Activated CD4-positive, alpha-beta T cell treated with anti-CD3 and anti-CD28 coated beads, Interleukin-2, amount 50 U/mL, for 24 hours (primary cell): ENCODE measurements at places on chromosomes 5 and 9.

- DNase-seq, result no peak
Measured at GRCh38 chr5:7770436-7770835, 80.5 kb downstream of the CFAP90 start.

GRCh38 chr5:76960004-76960625 lies 7.3 kb downstream of the CRHBP start:
- DNase-seq, result no peak

GRCh38 chr5:65126542-65127069 lies 355.1 kb downstream of the ADAMTS6 start:
- DNase-seq, result no peak

DNA sequence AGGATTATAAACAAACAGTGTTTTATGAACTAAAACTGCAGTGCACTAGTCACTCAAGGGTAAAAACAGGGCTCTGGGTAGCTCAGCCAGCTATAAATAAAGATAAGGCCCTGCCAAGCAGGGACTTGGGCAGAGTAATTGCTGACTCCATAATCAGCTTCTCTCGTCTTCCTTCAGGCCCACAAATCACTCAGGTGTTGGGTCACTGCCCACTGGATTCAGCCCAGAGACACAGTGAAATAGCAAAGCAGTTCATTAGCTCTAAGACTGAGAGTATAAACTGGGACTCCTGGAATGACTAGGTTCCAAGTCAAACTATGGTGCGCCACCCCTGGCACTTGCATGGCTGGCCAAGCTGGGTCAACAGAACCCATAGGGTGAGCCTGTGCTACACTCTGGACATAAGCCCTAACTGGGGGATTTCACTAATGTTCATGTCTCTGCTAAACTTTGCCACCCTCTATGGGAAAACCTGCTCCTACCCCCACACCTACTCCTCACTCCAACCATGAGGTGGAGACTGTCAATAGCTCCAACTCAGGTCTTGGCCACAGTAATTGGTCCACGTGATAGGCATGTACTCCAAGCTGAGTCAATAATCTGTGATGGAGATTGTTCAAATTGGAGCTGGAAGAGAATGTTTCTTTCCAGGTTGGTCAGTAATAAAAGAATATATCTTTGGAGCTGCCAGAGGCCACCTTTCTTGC lies 158.5 kb downstream of the SLIT3 start:
- no peak for DNase-seq

DNA sequence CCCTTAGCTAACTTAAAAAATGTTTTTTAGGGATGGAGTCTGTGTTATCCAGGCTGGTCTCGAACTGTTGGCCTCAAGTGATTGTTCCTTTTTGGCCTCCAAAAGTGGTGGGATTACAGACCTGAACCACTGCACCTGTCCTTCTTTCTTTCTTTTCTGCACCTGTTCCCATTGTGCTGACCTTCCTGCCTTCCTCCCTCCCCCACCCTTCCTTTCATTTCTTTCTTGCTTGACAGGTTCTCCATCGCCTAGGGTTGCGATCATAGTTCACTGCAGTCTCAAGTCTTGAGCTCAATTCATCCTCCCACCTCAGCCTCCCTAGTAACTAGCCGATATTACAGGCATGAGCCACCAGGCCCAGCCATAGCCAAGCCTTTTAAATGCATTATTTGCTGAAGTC lies 20.6 kb downstream of the JMY start:
- no peak for DNase-seq

DNA sequence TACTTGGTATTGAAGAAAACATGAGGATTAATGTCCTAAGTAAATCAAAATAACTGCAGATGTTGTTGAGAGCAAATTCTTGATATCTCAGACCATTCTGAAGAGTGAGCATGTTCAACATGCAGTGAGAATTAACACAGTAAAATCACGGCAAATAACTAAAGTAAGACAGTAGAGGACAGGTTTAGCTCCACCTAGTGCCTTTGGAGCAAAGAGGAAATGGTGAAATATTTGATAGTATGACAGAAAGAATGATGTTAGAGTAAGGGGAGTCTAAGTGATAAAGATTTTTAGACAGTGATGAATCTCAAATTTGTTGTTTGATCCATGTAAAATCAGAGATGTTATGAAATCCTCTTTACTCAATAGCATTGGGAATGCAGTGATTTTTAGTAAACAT lies 424.2 kb downstream of the TMEM161B start:
- DNase-seq, result no peak

- no peak for DNase-seq
Measured at GRCh38 chr9:92983984-92984589, 36.8 kb downstream of the FGD3 start.

DNA sequence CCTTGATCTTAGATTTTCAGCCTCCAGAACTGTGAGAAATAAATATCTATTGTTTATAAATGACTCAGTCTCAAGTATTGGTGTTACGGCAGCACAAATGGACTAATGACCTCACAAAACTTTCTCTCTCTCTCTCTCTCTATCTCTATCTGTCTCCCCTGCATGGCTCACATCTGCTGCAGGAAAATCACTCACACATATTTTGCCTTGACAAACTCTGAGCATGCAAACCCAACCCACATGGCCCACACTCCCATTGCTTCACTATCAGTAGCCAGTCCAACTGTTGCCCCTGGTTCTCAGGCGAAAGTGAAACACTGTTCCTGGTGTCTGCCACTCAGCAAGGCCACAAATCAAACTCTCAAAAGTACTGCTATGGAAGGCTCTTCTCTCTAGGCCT lies 66.4 kb upstream of the PIK3R1 start:
- no peak for DNase-seq

- DNase-seq, result no peak
Measured at GRCh38 chr5:126531543-126532120, 63.4 kb downstream of the ALDH7A1 start.

DNA sequence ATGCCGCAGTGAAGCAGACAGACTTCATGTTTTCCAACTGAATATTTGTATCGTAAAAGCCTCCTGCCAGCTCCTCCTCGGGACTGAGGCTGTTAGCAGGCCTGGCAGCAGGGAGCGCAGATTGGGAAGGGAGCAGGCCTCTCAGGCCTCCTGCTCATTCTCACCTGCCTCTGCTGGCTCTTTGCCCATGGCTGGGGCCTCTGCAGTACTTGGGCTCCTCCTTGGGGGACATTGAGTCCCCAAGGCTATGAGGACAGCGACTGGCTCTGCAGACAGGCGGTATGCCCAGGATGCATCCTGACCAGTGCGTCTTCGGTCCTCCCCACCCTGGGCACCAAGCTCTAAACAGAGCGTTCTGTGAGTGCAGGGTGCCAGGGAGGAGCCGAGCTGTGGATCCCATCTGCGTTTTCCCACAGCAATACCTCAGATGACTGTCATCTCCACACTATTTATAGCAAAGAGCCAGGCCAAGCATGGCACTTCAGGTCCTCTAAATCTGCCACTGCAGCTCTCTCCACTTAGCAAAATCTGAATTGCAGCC lies 38.7 kb downstream of the TSTD2 start:
- no peak for DNase-seq

- DNase-seq, result no peak
Measured at GRCh38 chr5:137055271-137055872, 443.8 kb downstream of the SPOCK1 start.
